NCI-H1694 treated with DMSO at 0.1 percent for 48 hours (cell line): ENCODE measurements at places on chromosomes 16 and 17.

DNA sequence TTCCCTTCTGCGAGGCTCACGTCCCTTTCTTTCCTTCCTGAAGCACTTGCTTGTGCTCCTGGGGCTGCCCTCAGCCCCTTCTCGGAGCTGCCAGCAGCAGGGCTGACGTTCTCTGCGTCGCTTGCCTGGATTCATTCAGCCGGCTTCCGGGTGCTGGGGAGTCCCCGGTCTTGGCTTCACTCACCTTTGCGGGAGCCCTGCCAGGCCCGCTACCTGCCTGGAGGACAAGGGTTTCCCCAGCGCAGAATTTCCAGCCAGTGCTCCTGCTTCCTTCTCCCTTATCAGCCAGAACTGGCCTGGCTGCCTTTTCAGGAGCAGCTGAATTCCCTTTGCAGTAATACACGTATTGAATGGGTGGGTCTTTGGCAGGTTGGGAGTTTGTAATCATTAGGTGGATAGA lies 22.1 kb upstream of the IL17C start:
- no peak for DNase-seq

DNA sequence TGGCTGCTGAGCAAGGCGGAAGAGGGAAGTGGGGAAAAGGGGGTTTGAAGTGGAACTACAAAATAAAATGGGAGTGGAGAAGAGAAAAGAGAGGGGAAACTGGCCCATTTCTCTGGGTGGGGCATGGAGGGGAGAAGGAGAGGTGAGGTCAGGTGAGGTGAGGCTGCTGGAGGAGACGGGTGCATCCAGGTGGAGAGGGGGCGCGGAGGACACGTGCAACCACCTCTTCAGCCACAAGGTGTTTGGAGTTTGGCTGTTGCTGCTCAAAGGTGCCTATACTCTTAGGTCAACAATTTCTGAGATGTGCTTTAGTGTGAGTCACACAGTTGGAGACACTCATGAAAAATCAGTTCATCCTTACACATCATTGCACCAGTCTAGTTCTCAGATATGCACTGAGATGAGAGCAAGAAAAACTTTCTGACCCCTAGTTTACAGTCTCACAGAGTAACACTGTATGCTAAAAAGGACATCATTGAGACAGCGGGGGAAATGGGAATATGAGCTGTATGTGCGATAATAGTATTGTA lies 4.8 kb downstream of the SLC6A4 start:
- no peak for DNase-seq

GRCh38 chr17:57234061-57234738 lies 22.1 kb upstream of the MSI2 start:
- DNase-seq = peak; percentile 97

DNA sequence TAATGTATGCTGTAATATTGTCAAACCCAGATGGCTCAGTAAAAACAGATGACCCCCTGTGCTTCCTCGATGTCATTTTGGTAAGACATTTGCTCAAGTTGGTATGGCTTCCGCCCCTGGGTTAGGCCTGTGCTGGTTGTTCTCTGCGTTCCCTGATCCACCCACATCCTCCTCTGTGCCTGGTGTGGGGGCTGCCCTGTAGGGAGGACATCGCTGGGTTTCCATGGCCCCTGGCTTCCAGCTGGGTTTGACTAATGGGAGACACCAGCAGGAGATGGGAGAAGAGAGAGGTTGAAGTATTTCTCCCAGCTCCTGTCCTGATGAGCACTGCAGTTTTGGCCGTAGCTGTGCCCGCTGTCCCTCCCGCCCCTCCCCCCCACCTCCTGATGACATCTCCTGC lies 4.4 kb upstream of the MFAP4 start:
- no peak for DNase-seq

- DNase-seq = peak; percentile 24
These were observed 2.4 kb upstream of the SLC47A2 start for GRCh38 chr17:19718613-19719354.

- DNase-seq = peak; percentile 56
These were observed 3.9 kb downstream of the SPATA20 start for GRCh38 chr17:50550661-50551432.

DNA sequence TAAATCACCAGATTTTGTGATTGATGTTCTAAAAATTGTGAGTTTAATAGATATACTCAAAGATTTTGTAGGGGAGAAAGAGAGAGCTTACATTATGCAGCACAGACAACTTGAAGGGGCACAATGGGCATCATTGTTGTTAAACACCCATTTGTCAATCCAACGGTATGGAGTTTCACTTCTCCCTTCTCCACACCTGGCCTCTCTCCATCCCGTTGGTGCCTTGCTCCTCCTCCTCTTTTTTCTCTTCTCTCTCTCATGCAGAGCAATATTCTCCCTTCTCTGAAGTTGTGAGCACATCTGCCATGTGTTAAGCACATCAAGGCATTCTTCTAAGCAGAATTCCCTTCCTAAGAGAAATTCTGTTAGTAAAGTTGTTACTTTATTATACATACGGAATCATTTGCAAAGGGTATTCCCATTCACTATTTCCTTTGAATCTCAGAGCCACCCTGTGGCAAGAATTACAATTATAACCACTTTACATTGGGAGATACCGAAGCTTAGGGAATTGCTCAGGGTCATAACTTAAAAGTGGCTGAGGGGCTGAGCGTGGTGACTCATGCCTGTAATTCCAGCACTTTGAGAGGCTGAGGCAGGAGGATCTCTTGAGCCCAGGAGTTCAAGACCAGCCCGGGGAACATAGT lies 40.5 kb upstream of the SKAP1 start:
- DNase-seq = no peak

DNA sequence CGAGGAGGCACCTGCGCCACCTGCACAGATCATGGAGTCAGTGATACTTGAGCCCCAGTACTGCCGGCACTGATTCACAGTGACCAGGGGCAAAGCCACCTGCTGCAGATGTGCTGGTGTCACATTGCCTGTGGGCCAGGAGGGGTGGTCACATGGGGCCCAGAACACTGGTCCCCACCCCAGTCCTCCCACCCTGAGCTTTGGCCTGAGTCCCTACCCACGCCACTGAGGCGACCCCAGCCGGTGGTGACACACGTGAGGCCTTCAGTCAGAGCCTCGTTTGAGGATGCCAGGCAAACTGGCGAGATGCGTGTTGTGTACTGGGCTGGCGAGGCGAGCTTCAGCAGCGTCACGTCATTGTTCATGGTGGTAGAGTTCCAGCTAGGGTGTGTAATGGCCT lies 1.5 kb downstream of the CTRL start:
- DNase-seq = no peak

- DNase-seq = no peak
These were observed 10.4 kb downstream of the SEC14L1 start for GRCh38 chr17:77151186-77151585.

- no peak for DNase-seq
These were observed 4.0 kb upstream of the ZFHX3 start for GRCh38 chr16:73051961-73052360.

DNA sequence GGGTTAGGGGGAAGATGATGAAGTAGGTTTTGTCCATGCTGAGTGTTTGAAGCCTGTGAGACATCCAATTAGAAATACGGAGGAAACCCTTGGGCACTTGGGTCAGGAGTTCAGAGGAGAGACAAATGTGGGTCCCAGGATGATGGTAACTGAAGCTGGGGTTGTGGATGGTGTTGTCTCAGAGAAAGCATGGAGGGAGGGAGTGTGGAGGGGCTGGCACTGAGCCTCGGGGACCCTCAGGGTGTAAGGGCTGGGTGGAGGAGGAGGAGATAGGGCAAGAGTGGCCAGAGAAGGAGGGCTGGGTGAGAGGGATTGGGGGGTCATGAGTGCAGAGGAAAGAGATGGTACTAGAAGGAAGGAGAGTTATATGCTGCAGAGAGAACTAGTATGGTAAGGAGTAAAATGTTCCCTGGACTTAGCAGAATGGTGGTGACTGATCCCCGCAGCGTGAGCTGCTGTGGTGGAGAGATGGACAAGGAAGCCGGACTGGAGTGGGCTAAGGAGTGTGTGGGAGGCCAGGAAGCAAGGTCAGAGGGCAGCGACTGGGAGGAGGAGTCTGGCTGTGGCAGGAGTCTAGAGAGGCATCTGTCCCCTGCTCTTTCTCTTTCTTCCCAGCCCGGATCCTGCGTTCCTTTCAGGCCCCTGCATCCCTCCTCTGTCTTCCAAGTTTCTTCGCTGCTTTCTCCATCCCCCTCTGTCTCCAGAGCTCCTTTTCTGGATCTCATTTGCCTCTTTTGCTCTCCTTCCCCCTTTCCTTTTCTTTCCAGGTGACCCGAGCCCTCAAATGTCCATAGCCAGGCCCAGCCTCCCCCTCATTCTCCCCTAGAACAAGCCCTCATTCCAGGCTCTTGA lies 3.9 kb upstream of the COL1A1 start:
- no peak for DNase-seq

DNA sequence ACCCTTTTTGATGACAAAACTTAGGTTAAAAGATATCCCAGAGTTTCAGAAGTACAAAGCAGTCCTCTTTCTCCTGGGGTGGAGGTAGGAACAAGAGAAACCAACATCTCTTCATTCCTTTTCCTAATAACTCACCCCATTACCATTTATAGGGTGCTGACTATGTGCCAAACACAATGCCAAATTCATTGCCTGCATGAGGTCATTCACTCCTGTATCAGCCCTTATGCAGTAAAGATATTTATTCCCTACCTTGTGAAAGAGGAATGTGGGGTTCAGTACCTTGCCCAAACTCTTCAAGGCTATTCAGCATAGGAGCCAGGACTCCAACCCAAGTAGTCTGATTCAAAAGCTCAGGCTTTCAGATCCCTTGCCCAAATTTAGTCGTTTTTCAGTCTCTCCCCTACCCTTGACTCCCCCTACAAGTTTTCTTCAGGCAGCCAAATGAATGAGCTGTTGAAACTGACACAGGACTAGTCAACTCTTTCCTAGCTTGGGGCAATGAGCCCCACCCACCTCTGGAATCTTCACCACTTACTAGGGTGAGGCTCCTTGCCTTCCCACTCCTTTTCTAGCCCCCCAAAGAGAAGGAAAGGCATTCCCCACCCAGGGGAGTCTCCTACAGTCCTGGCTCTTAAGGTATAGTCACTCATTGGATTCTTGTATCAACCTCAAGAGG lies 5.9 kb downstream of the KRT14 start:
- DNase-seq = no peak

- DNase-seq = no peak
These were observed 45.2 kb upstream of the CBFA2T3 start for GRCh38 chr16:89022051-89022836.

DNA sequence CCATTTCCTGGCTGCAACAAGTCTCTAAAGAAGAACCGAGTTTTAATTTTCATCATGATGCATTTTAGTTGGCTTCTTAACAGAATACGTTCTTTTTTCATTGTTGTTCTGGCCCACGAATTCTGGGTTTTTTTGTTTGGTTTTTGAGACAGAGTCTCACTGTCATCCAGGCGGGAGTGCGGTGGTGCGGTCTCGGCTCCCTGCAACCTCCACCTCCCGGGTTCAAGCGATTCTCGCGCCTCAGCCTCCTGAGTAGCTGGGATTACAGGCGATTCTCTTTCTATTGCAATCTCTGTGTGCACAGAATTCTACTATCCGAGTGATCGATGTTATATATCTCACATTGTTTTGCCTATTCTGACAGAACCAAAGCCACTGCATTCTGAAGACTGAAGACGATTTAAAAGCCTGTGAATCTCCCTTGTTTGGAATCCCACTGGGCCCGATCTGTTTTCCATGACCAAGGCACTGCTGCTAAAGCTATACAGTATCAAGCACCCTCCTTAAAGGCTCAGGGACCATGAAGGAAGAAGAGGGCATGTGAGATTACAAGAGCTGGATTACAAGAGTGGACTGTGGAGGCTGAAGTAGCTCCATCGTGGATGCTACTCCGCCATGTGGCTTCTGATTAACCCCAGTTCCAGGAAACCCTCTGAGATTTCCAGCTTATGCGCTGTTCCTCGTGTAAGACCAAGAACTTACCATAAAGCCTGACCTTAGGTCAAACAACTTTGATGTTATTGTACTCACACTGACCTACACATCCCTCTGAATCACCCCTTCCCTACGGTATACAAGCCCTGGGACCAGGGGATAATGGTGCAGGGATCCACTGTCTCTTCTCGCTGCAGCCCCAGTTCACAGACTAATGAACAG lies 44.3 kb downstream of the ADCY9 start:
- DNase-seq = no peak

DNA sequence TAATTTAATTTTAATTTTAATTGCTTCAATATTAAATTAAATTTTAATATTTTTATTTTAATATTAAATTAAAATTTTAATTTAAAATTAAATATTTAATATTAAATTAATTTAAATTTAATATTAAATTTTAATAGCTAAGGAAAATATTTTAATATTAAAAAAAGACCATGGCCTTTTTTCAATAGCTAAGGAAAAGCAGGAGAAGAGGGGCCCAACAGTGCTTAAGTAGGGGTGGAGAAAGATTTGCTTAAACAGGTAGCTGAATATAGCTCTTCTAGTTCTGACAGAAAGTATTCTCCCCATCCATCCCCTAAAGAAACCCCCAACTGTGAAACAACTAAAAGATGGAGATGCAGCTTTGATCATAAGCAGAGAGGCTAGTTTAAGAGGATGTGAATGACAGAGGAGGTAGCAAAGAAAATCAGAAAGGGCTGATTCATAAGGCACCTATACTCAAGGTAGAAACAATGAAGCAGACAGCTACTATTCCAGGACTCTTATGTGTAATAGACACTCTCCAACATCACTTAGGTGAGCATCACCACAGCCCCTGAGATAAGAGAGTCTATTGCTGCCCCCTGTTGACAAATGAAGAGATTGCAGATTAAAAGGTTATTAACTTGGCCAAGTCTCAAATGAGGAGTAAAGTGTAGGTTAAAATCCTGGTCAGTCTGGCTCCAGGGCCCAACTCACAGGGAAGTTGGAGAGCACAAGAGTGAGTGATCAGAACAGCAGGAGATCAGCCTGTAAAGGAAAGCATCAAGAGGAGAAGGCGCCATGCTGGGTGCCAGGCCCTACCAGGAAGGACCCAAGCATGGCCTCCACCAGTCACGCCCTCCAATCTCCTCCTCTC lies 7.8 kb upstream of the RNASEK start:
- DNase-seq = peak; percentile 80

DNA sequence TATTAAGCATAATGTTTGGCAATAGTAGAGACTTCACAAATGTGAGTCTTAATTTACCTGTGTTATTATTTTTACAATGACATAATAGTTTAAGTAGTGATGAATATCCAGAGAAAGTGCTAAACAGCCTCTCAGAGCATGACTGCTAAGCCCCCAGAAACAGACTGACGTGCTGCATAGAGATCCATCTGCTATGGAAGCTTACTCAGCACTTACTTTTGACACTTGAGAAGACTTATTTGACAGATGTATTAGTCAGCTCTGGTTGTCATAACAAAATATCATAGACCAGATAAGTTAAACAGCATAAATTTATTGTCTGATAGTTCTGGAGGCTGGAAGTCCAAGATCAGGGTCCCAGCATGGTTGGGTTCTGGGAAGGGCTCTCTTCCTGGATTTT lies 334.9 kb upstream of the MON1B start:
- no peak for DNase-seq

DNA sequence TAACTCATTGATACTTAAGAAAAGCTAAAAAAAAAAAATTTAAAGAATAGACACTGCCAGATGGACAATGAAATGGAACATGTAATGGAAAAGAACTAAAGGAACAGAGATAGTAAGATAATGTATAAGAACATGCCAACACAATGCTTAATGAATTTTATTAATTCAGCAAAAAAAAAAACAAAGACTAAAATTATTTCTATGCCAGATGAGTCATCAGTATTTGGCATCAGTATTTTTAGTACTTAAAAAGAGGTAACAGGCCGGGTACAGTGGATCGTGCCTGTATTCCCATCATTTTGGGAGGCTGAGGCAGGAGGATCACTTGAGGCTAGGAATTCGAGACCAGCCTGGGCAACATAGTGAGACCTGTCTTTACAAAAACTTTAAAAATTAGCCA lies 168.5 kb downstream of the CYB561 start:
- no peak for DNase-seq

GRCh38 chr17:19703828-19704613 lies 12.4 kb downstream of the SLC47A2 start:
- no peak for DNase-seq

GRCh38 chr17:39416141-39416540 lies 14.7 kb upstream of the FBXL20 start:
- no peak for DNase-seq
